ENCODE measurements at places on chromosomes 1 and 21.

GRCh38 chr21:16502273-16502672, 772.5 kb downstream of the USP25 start:
- DNase-seq = no peak

- DNase-seq = no peak
Measured at GRCh38 chr1:205896351-205896750, 46.4 kb upstream of the PM20D1 start.

DNA sequence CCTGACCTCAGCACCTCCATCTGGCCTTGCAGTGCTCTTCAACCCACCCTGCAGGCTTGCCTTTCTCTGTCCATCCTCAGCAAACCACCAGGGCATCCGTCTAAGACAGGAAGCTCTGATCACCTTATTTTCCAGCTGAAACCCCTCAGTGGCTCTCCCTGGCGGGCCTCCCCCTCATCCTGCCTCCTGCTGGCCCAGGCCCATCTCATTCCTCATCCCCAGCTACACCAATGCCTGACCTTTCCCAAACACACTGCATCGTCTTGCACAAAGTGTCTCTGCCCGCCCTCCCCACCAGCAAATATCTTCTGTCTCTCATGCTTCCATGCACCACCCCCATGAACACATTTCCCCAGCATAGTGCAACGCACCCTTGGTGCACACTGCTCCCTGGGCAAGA, 205.0 kb downstream of the TOMM20 start:
- no peak for DNase-seq

- DNase-seq = no peak
Measured at GRCh38 chr1:233065685-233066084, 115.3 kb downstream of the NTPCR start.

DNA sequence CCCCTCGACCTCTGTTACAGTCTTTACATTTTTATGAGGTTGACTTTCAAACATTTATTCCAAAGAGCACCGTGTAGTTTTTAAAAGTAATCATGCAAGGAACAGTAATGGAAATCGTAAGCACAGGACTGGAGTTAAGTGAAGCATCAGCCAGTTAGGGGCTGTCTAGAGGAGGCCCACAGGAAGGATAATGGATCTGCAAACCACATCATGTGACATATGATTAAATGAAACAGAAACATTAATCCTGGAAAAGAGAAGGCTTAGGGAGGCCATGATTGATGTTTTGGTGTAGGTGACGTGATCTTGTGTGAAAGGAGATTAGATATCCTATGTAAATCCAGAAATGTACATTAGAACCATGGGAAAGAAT, 25.0 kb downstream of the RGS7 start:
- DNase-seq = no peak

DNA sequence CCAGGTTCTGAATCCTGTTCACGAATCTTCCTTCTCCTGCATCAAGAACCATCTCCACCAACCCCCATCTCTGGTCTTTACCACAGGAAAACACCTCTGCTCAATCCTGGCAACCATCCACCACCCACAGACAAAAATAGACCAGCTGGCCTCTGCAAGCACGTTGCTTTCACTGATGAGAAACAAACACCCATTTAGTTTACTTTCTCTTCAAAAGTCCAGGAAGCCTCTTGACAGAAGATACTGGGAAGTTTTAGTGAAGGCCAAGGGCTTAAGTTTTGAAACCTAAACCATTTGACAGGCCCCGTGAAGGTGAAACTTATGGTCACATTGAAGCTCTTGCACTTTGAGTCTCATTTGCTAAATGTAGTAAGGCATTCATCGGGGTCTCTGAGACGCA, 122.6 kb upstream of the PPP2R5A start:
- DNase-seq = no peak

- DNase-seq = no peak
Measured at GRCh38 chr1:153760440-153760839, 14.8 kb upstream of the SLC27A3 start.

- DNase-seq = no peak
Measured at GRCh38 chr1:167158111-167158812, 62.4 kb upstream of the POU2F1 start.

- DNase-seq = no peak
Measured at GRCh38 chr1:22121421-22121911, 21.4 kb downstream of the WNT4 start.

- DNase-seq = no peak
Measured at GRCh38 chr1:44851308-44851707, 8.3 kb upstream of the PTCH2 start.

- no peak for DNase-seq
Measured at GRCh38 chr1:243628476-243628907, 221.6 kb downstream of the AKT3 start.

DNA sequence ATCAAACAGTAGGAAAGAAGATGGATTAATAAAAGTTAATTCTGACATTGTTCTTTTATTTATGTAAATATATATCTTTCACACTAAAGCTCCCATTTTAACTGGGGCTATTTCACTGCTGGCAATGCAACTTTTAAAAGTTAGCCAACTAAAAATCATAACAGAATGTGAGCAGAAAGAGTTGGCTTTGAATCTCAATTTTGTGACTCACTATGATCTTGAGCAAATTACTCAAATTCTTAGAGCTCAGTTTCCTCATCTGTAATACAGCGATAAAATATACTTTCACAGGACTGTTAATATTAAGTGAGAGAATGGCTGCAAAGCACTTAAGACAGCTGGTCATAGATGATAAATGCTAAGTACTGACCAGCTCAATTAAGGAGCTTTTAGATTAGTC, 10.8 kb downstream of the EFCAB14 start:
- no peak for DNase-seq

DNA sequence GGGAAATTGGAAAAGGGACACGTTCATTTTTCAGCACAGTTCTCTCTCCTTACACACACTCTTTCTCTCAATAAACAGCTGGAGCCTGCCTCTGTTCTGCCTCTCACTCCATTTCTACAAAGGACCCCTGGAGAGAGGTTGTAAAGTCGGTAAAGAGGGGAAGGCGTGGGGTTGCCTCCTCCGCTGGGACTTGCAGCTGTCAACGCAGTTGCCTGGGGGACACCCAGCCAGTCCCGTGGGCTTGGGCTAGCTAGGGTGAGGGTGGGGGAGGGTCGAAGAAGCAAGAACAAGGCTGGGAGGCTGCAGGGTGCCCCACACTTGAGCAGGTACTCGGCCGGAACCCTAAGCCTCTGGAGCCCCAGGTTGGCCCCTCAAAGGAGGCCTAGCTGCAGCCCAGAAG, 27.6 kb downstream of the C1orf216 start:
- no peak for DNase-seq

GRCh38 chr21:23101111-23101510, 2102.9 kb downstream of the NCAM2 start:
- DNase-seq = no peak

DNA sequence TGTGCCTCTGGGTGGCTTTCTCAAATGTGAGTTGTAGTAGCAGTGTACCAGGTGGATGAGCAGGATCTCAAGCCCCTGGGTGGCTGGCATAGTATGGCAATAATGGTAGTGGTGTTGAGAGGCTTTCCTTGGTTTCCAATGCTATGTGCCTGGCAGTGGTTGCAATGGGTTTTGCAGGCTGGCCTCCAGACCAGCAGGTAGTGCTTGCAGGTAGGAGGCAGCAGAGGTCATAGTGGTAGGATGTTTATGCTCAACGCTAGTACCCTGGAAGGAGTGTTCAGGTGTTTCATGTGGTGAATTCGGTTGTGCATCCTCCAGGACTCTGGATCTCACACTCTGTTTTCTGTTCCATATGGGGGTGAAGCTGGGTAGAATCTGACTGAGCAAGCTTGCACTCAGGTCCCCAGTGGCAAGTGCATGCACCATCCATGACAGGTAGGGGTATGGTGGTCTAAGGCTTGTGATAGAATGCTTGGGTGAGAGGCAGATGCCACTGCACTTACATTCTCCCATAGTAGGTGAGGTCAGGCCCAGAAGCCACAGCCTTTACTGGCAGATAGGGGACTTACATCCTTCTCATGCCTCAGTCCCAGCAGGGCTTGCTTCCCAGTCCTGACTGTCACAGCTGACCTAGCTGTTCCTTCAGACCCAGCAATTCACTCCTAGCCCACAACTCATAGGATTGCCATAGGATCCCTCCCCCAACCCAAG, 410.5 kb upstream of the LRRC7 start:
- no peak for DNase-seq

GRCh38 chr1:107594536-107594935, 370.4 kb downstream of the VAV3 start:
- no peak for DNase-seq

DNA sequence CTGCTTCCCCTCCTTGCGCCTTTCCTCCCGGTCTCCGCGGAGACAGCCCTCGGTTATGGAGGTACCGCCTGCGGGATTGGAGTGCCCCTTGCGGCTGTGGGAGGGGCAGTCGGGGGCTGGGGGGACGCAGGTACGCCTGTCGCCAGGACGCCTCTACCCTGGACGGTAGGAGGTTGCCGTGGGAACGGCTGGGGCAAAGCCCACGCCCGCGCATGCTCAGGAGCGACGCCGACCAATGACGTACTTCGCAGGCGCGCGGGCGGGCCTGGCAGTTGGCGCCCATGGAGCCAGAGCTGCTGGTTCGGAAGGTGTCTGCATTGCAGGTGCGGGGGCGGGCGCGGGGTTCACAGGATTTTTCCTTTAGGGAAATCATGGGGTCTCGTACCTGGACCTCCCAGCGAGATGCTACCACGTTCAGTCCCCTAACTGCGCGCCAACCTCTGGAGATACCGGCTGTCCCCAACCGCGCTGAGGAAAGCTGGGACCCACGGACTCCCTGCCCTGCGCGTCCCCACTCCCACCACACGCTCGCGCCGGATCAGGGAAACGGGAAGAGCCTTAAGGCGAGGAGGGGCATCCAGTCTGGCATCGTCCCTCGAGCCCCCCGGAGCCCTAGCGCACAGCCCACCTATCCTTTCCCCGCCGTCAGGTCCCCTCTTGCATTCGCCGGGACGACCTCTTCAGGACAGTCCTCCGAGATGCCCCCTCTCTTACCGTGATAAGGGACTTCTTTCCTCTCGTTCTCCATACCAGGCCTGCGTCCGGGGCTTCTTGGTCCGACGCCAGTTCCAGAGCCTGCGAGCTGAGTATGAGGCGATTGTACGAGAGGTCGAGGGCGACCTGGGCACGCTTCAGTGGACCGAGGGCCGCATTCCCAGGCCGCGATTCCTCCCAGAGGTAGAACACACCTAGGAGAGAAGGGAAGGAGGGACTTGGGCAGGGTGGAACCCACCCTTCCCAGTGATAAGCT, at the start of gene IQCC:
Gene IQCC (plus strand): TSS at position 271 of the 970 bp plus-strand sequence. CDS start 11 bp downstream, at position 282.
- peak; percentile 84 for DNase-seq

DNA sequence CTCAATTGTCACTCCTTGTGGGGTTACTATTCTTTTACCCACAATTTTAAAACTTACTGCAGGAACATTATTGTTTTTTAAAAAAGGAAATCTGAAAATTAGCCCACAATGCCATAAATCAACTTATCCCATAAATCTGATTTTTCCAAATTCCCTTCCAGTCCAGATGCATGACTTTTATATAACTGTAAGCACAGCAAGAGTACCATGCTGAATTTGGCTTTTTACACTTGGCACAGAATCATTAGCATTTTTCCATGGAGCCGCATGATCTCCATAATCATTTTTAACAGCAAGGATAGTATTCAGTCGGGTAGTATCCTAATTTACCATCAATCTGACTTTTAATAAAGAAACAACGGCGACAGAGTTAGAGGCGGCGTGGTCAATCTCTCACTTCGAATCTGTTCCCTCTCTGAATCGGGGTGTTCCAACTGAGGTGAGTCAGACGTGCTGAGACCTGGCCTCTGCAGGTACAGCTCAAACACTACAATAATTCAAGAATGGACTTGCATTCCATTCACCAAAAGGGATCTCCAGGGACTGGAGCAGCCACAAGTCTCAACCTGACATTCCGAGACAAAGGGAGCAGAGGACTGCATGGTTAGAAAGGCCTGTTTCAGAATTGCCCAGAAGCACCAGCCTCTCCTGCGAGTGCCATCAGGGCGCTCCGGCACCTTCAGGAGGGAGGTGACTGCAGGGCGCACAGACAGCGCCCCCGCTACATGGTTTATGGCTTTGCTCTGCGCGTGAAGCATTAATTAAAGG, 48.9 kb downstream of the SLC66A1 start:
- peak; percentile 60 for DNase-seq

DNA sequence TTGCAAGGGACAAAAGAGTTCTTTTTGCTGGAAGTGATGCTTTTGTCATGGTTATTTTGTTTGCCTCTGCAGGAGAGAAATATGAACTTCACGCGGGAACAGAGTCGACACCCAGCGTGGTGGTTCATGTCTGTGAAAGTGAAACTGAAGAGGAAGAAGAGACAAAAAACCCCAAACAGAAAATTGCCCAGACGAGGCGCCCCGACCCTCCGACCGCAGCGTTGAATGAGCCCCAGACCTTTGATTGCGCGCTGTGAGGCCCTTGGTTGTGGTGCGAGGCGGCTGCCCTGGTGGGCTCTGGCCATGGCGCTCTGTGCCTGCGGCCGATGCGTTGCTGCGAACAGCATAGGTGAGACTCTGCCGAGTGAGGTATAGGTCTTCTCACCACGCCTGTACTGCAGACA, 20.9 kb upstream of the NCMAP start:
- no peak for DNase-seq

GRCh38 chr1:215895276-215895675, 328.2 kb downstream of the KCTD3 start:
- DNase-seq = no peak

GRCh38 chr21:45086337-45086958, 12.1 kb downstream of the ADARB1 start:
- DNase-seq = no peak

DNA sequence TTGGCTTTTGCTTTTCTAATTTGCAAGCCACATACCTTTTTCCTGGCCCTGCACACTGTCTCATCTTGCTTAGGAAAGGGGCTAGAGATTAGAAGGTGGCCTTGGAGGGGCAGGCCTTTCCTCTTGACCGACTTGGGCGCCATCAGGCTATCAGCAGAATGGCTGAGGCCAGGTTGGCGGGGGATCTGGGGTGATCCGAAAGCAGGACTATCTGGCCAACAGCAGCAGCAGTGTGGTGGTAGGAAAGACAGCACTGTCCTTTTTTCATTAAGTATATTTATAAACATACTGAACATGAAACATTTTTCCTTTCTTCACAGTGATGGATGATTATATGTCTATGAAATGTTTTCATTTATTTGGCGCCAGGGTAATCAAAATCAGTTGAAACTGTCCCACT, 23.5 kb upstream of the RUNX1 start:
- peak; percentile 74 for DNase-seq

GRCh38 chr1:209674957-209675564, at the start of gene G0S2:
Gene G0S2, plus strand, starts transcription at chr1:209675412. Its CDS starts 273 bp downstream, at chr1:209675685.
- DNase-seq = peak; percentile 46
